Stimulated activated CD4-positive, alpha-beta T cell treated with anti-CD3 and anti-CD28 coated beads, Interleukin-1b, Interleukin-23, amount 100 ng/mL, for 1 hour (primary cell): ENCODE measurements at places on chromosomes 5 and 9.

DNA sequence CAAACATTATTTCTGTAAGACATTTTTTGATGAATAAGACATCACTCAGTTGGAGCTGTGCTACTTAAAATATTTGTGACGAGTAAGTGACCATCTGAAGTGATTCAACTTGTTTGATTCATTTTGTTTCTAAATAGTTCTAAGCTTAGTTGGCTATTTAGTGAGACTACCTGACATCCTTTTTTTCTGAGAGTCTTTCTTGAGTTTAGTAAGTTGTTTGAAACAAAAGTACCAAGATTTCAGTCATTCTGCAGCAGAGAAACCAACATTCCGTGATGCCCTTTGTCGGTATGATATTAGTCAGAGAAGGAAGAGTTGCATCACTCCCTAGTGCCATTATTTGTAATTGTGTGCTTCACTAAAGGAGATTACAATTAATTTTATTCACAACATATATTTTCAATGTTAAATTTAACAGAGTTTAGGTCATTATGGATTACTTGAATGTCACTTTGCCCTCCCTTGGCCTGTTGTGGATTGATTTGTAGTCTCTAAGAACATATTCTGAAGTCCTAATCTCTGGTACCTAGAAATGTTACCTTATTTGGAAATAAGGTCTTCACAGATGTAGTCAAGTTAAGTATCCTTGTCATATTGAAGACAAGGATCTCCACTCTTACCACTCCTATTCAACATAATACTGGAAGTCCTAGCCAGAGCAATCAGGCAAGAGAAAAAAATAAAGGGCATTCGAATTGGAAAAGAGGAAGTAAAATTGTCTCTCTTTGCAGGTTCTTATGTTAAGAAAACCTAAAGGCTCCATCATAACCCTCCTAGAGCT is 212.2 kb downstream of the PCSK1 start:
- no peak for DNase-seq

GRCh38 chr9:137077010-137077747 is at the start of gene UAP1L1:
Gene UAP1L1, plus strand, starts transcription at chr9:137077517. Its CDS starts 16 bp downstream, at chr9:137077533.
- no peak for DNase-seq

GRCh38 chr9:99037769-99038483 is 67.0 kb upstream of the TGFBR1 start:
- DNase-seq, result no peak

DNA sequence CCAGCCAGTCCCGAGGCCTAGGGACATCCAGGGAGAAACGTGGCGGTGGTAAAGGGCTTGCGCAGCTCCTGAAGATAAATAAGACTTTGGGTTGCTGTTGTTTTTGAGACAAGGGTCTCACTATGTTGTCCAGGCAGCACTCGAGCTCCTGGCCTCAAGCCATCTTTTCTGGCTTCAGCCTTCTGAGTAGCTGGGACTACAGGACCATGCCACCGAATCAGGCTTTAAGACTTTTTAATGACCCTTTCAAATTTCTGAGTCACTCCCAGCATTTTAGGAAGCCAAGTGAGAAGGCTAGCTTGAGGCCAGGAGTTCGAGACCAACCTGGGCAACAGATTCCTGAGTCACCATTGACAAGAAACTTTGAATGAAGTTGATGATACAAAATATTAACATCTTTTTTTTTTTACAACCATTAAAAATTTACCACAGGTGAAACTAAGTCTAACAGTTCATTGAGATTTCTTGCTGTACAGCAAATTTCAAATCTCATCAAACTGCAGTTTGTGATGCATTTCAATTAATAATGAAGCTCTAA is 817 bp upstream of the GNE start:
- no peak for DNase-seq

DNA sequence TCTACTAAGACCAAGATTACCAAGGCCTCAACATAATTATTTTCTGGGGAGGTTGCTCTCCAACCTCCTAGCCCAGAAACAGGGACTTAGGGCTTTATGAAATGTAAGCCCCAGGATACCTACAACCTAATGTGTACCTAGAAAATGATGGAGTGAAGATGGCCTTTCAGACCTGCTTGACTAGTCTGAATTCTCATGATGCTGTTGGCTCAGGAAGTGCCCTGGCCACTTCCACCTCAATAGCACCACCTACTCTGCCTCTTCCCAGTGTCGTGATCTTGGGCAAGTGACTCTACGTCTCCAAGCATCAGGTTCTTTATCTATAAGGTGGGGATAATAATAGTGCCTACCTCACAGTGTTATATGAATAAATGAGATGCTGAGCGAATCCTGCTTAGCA is 57.9 kb upstream of the GARNL3 start:
- DNase-seq, result no peak

- DNase-seq, result no peak
These were observed 219.4 kb upstream of the TLE4 start for GRCh38 chr9:79352322-79352721.

DNA sequence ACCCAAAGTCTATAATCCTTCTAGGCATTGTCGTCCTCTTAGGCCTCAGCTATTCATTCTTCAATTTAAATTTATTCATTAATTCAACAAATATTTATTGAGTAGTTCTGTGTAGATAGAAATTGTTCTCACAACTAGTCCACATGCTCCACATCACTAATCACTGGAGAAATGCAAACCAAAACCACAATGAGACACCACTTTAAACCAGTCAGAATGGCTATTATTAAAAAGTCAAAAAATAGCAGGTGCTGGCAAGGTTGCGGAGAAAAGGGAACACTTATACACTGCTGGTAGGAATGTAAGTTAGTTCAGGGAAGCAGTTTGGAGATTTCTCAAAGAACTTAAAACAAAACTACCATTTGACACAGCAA is 51.1 kb upstream of the TNFSF15 start:
- DNase-seq, result no peak

- DNase-seq, result no peak
These were observed 396.9 kb downstream of the PDE4D start for GRCh38 chr5:59496524-59497134.

- DNase-seq, result no peak
These were observed 55.3 kb downstream of the RPS23 start for GRCh38 chr5:82222597-82223574.

GRCh38 chr5:159732220-159732619 is 184.1 kb upstream of the ADRA1B start:
- no peak for DNase-seq

- DNase-seq, result no peak
These were observed 150.3 kb upstream of the DHFR start for GRCh38 chr5:80805038-80805437.

DNA sequence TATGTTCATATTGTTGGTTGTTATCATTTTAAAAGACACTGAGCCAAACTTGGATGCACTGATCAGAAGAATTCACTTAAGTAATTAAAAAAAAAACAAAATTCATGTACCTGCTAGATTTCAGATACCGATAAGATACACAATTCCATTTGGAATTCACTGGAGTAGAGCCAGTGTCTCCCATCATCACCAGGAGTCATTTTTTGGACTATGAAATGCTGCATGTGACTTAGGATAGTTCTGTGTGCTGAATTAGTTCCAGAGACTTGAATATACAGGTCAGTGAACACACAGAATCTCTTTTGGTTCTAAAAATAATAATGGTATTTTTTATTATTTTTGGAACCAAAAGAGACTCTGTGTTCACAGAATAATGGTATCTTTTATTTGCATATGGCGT is 482.6 kb upstream of the PIK3R1 start:
- DNase-seq, result no peak

- no peak for DNase-seq
These were observed 184.8 kb upstream of the CD180 start for GRCh38 chr5:67381236-67381880.

- DNase-seq, result no peak
These were observed 538.5 kb upstream of the TUSC1 start for GRCh38 chr9:26216702-26217101.

DNA sequence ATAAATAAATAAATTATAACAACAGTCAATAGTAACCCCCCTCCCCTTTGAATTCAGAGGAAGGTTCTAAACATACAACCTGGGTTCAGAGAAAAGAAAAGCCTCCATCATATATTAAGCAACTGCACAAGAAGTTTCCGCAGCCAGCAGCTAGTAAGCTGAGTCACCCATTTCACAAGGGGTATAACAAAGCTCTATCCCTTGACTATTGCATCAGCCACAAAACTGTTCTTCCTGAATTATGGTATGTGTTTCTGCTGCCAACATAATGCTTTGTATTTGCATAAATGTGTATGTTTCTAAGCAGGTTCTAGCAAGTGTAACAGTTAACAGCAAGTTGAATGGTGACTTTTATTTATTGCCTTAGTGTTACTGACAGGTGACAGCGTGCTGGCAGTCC is 6.8 kb upstream of the CEP120 start:
- no peak for DNase-seq

GRCh38 chr5:151083081-151083676 is 2.3 kb upstream of the TNIP1 start:
- DNase-seq, result peak; percentile 31

- DNase-seq, result no peak
These were observed 26.4 kb upstream of the F2R start for GRCh38 chr5:76689321-76690036.

- no peak for DNase-seq
These were observed 211.2 kb downstream of the PRDM9 start for GRCh38 chr5:23718564-23718963.

GRCh38 chr5:68148096-68148495 is 67.5 kb upstream of the PIK3R1 start:
- no peak for DNase-seq

GRCh38 chr9:72203205-72203803 is 54.1 kb downstream of the GDA start:
- DNase-seq, result no peak

- DNase-seq, result no peak
These were observed 60.9 kb upstream of the SLC2A8 start for GRCh38 chr9:127336086-127336485.

GRCh38 chr9:36151316-36152210 is 15.0 kb downstream of the GLIPR2 start:
- peak; percentile 63 for DNase-seq

DNA sequence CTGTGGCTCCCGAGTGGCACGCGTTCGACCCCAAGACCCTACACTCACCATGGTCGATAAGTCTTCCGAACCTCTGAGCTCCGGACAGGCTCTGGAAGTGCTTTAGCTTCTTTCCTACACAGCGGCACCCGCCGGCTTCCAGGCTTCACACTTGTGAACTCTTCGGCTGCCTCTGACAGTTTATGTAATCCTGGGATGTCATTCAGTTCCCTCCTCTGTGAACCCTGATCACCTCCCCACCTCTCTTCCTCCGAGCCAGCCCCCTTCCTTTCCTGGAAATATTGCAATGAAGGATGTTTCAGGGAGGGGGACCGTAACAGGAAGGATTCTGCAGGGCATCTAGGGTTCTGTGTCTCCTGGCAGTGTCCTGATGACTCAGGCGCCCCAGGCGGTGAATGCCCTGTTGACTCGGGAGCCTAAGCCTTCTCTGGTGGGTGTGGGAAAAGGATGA is at the start of gene CD14:
Gene CD14, minus strand, starts transcription at position 155 of the 451 bp plus-strand sequence. Its CDS starts 104 bp downstream, at position 51.
- DNase-seq, result no peak

DNA sequence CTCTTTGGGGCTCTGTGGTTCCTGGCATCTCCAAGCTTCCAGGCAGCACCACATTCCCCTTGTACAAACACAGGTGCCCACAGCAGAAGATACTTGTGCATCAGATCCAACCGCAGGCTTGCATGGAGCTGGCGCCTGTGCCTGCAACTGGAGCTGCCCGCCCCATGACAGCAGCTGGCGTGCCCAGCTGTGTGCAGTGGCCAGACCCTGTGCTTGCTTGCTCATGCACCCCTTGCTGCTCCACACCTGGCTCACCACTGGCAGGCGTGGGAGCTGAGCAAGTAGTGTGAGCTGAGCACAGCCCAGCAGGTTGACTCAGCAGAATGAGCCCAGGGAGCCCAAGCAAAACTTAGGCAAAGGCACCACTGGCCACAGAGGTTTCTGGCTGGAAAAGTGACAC is 84.4 kb upstream of the STARD4 start:
- no peak for DNase-seq

GRCh38 chr5:133147815-133148567 is 96.2 kb downstream of the HSPA4 start:
- no peak for DNase-seq

DNA sequence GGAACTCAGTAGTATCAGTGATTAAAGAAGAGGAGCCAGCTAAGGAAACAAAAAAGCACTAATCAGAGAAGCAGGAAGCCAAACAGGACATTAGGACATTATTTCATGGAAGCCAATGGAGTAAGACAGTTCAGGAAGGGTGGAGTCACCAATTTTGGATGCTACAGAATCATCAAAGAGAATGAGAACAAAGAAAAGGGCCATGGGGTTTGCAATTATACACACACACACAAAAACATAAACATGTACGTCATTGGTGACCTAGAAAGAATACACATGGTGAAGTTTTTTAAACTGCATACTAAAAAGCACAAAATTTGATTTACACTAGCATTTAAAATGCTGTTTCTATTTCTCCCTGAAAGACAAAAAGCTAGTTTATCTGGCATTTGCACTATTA is 96.8 kb upstream of the MRPS30 start:
- DNase-seq, result no peak

GRCh38 chr9:137241490-137242268 is 592 bp downstream of the TUBB4B start:
- peak; percentile 60 for DNase-seq

DNA sequence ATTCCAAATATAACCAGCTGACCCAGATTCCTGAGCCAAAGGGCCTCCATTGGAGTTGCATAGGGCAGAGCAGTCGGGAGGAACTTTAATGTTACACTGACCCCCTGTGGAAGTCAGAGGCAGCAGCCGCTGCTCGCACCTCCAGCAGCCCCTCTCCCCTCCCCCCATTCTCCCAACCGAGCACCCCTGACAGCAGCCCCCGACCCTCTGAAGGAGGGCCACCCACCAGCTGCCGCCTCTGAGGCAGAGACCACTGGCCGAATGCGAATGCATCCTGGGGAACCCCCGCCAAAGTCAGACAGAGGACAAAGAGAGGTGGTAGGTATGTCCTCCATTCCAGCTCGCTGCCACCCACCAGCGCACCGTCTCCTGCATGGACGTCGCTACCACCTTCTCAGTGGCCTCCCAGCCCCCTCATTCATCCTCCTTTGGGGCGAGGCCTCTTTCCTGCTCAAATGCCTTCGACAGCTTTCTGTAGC is 231.0 kb downstream of the CDK5RAP2 start:
- DNase-seq, result no peak

- DNase-seq, result no peak
These were observed 69.8 kb upstream of the IRX4 start for GRCh38 chr5:1952444-1953099.

DNA sequence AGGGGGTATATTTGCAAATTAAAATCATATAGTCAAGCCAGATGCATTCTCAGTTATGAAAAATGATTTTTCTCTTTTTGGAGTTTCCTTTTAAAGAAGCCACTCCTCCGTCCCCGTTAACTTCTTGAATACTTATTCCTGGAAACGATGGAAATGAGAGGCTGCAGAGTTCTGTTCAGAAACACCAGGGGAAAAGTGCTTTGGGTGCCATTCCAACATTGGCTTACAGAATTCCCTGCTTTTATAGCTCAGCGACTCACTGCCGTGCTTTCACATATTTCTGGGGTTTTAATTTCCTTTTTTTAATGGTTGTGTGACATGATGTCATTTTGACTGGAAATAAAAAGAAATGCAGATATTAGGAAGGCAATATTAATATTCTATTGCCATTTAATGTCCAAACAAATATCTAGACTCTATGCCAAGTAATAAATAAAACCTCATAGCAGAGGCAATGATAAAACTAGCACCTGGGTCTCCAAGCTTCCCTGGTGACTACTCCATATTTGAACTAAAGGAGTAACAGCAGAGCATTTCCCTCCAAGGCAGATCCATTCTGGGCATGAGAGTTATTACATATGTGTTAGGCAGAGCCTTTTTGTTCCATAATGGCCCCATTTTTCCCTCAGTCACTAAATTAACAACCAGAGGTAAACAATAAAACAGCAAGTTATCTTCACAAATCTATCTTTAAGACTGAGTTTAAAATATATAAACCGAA is 363.4 kb downstream of the EBF1 start:
- DNase-seq, result no peak
